ENCODE measurements at places on chromosomes 2 and 18.

GRCh38 chr2:234368861-234369261, 128.0 kb downstream of the ARL4C start:
- DNase-seq: no peak

DNA sequence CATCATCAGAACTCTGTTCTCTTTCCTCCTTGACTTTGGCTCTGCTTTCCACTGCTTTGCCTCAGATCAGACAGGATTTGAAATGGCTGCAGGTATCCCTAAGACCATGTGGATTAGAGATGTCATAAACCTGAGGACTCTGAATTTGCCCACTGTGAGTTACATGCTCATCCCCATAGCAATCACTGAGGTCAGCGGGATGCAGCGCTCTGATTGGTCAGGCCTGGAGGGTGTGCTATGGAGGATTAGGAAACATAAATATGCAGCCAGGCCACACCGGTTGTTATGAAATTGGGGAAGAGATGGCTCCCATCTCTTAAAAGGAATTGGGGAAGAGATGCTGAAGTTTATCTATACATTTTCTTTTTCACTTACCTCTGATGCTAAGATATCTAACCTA, 73.7 kb upstream of the DNAJC10 start:
- DNase-seq: peak; percentile 67

GRCh38 chr2:164314148-164314547, 307.1 kb downstream of the GRB14 start:
- no peak for DNase-seq

DNA sequence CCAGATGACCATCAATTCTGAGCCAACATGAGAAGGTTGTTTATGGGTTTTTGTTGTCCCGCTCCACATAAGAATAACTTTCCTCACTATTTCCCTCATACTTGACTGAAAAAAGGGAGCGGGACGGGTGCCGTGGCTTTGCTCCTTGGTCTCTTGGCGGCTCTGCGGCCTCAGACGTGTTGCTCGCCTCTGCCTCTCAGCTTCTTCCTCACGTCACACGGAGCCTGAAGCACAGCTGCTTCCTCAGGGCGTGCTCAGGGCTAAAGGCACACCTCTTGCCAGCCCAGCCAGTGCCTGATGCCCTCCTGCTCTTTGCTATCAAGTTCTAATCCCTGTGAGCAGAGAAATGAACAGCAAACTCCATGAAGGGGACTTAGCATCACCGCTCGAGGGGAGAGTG, 17.9 kb upstream of the ID2 start:
- no peak for DNase-seq

- no peak for DNase-seq
Observed at GRCh38 chr2:109256111-109256510, 127.1 kb downstream of the SH3RF3 start.

DNA sequence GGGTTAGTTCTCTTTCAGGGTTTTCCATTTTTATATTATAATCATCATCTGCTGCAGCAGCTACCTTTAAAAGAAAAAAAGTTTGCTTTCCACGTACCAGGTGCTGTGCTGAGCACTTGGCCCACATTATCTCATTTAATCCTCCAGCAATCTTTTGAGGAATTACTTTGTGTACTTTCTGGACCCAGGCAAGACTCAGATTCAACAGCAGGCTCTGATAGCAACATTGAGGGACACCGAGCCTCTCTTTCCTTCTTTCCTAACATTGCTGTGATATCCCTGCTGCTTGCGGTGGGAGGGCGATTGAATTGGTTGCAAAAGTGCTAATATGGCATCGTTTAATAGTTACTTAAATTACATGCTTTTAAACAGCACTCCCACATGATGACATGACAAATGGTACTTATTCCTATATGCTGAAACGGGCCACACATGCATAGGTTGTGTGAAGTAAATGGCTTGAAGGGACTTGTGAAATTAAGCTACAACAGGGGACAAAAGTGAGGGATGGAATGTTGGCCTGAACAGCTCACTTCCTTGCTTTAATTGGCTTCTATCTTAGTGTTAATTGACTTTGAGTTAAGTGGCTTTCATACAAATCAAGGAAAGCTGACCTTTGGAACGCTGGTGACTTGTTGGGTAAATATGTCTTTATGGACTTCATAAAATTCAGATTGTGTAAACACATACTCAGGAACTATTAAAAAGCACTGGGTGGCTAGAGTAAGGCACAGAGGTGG, 21.2 kb downstream of the SPRED2 start:
- DNase-seq: no peak

- DNase-seq: no peak
Observed at GRCh38 chr18:75472396-75472795, 44.9 kb upstream of the SMIM21 start.

DNA sequence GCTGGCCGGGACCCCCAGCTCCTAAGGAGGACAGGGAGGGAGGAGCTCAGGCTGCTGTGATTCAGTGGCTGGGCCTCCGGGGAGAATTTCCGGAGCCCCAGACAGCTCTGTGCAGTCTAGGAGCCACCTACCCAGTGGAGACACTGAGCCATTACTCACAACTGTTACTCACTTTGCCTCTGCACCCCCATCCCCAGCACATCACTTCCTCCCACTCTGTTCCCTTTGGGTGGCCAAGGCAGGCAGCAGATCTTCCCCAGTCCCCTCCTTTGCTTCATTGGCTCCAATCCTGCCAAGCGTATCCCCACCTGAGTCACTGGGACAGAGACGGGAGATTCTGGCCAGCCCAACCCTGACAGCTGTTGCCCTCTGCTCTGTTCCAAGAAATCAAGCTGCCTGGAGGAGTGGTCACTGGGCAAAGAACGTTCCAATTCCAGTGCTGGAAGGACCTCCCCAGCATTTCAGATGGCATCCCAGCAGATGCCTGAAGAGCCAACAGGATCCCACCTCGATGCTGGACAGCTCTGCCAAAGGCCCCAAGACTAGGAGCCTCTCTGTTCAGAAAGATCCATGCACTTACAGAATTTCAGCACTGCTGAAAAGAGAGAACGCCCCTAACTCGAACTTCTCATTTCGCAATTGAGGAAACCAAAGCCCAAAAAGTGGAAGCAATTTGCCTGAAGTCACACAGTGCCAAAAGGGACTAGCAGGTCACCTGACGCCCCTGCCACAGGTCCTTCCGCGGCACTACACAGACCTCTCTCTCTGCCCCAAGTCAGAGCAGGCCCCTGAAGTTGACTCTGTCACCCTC, 68.3 kb downstream of the TNS1 start:
- no peak for DNase-seq

GRCh38 chr18:74468547-74469061, 11.5 kb upstream of the DIPK1C start:
- no peak for DNase-seq

GRCh38 chr2:210324458-210324857, 9.5 kb upstream of the MYL1 start:
- DNase-seq: no peak

- DNase-seq: no peak
Observed at GRCh38 chr2:207896525-207897285, 127.0 kb upstream of the FZD5 start.

Measured in B cell (primary cell).